HCEC 1CT (cell line): ENCODE measurements at places on chromosomes 1 and 21.

GRCh38 chr1:154720328-154721297, 112.6 kb upstream of the ADAR start:
- DNase-seq, result no peak

DNA sequence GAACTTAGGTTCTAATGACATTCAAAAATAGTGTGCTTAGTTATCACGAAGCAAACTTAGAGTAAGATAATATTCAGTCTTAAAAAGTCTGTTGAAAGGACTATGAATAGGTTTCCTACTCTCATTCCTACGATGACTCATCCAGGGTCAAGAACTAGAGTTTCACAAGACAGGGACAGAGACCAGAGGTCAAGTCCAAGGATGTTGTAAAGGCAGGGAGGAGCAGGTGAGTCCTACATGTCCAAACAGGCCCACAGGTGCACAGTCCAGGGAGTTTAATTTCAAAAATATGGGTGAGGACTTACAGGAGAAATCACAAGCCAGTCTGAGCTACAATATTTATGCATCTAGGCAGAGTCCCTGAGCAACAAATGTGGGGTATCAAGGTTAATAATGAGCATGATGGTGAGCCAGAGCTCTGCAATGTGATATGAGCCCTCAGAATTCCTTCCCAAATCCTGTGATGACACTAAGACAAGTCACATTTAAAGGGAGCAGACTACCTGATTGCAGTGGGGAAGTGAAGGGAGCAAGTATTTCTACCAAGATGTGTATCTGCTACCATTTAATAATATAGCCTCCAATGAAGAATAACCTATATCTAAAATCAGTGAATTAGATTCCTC, 100.0 kb upstream of the NRIP1 start:
- no peak for DNase-seq

DNA sequence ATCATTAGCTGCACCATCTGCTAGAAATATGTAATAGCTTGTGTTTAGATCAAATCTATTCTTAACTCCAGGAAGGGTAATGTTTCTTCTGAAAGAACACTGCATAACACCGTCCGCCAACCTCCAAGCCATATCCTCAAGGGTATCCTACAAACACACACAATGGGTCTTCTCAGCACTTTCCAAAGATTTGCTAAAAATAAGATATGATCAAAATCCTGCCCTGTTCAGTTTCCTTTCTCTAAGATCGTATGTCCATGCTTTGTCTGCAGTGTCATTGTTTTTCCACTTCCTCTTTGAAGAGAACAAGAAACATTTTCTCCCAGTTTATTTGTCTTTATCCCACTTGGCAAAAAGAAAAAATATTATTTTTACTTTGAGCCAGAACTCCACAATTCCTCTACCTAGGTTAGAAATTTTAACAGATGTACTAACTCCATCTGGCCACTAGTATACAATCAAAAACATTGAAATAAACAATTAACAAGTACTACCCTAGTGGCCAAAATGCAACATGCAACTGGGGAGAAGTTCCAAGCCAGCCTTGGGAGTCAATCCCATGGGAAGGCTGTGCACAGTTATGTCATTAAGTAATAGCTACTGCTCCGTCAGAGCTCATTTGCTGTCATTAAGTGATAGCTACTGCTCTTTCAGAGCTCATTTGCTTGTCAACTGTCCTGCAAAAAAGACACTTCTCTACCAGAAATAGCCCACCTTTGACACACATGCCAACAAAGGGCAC, 37.8 kb downstream of the FRRS1 start:
- peak; percentile 49 for DNase-seq

DNA sequence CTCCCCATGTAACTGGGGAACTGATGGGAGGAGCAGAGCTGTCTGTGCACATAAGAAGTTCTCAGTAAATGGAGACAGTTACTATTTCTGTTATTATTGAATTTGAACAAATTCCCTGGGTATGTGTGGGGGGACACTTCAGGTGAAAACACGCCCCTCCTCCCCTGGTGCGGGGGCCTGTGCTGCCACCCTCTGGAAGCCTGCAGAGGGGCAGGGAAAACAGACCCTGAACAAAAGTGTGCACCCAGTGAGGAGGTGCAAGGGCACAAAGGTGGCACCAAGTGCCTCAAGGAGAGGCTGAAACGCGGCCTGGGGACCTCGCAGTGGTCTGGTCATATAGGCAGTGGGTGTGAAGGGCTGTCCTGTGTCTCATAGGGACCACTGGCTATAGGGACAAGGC, 18.2 kb upstream of the NADK start:
- DNase-seq, result no peak

GRCh38 chr1:169367096-169367685, 406 bp downstream of the NME7 start:
- DNase-seq, result no peak

DNA sequence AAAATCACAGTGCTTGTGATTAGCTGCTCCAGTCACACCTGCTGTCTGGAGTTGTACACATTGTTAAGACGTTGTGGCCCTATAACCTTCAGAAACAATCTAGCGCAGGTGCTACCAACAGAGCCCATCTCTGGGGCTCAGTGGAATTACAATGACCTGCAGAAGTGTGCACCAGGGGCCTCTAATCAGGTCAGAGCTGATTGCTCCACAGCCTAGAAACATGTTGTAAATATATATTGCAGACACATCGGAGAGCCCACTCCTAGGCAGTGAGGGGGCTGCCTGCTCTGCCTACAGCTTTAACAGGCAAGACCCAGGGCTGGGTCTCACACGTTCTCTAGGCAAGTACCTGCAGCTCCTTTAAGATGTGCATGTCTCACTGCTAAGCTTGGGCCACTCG, 302.0 kb downstream of the SIPA1L2 start:
- no peak for DNase-seq

DNA sequence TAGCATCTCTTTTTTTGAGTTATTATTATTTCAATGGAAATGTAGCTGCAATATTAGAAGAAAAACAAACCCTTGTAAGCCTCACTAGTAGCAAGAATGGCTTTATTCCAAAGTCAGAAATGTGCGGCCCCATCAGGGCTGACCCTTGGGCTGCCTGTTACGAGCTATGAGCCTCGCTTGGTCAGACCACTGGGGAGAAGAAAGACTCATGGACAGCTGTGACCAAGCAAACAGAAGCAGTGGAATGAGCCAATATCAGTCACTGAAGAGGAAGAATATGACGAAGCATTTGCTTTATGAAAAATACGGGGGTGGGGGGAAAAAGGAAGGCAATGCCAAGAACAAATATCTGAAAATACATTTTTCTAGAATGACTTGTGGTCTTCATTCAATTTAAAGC, 504.5 kb downstream of the LMO4 start:
- DNase-seq, result peak; percentile 4

DNA sequence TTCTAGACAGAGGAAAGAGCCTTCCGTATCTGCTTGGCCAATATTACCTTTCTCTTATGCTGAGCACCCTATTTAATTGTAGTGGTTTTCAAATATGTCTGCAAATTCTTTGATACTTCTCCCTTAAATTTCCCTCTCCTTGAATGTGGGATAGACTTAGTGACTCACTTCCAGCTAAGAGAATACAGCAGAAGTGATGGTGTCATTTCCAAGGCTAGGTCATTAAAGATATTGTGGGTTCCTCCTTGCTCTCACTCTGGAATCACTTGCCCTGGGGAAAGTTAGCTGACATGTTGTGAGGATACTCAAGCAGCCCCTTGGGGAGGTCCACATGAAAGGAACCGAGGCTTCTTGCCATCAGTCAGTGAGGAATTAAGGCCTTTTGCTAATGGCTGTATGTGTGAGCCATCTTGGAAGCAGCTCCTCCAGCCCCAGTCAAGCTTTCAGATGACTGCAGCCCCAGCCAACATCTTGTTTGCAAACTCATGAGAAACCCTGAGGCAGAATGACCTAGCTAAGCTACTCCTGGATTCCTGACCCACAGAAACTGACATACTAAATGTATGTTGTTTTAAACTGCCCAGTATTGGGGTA, 8.1 kb upstream of the CITED4 start:
- DNase-seq, result peak; percentile 55

- no peak for DNase-seq
These were observed 113.2 kb downstream of the NCAM2 start for GRCh38 chr21:21111309-21111920.

DNA sequence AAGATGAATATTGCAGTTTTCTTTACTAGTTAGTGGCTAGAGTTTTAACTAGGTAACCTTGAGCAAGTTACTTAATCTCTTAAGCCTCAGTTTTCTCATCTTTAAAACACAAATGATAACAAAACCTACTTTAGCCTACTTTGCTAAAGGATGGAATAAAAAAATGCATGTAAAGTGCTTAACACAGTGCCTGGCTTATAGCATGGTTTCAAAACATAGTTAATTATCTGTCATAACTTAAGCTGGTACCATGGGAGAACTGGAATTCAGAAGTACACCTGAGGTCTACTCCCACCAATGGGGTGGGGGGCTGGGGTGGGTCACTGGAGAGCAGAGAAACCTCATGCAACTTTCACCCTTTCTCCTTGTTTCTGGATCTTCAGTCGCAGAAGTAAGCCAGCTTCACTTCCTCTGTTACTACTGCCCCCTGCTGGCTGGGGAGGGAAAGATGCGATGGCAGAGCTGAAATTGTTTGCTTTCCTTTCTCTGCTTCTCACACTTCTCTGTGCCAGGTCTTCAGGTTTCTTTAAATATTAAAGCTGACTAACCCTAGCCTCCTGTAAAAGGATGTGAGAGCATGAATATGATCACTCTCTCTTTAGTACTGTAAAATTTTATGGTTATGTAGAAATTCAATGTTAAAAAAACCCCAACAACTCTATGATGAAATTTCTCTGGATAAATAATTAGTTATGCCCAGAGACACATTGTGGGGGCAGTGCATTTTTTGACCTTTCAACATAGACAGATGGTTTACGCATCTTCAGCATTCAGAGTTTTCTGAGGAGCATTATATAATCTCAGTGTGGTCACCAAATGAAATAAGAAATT, 324.2 kb downstream of the HLX start:
- DNase-seq, result peak; percentile 67

DNA sequence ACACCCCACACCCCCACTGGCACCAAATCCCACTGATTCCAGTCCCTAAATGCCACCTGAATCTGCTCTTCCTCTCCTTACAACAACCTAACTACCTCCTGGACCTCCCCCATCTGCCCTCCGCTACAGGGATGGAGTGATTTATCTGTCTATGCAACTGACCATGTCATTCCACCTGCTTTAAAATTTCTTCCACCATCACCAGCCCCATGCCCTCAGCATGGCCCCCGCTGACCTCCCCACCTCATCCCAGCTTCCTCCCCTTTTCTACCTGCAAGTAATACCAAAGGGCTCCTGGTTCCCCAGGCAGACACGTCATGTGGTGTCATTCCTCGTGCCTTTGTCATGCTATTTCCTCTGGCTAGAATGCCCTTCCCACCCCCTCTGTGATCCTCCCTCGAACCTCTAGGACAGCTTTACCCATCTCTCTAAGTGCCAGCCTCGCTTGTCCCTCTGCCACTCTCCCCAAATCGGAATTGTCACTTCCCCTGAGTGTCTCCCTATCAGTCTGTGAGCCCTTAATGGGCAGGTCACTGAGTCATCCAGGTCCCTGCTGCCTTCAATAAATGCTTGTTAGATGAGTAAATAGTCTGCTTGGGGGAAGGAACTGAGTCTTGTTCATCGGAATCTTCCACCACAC, 3.7 kb downstream of the GJB4 start:
- DNase-seq, result peak; percentile 29

- DNase-seq, result no peak
These were observed 236.3 kb downstream of the SIPA1L2 start for GRCh38 chr1:232393444-232394146.

- DNase-seq, result no peak
These were observed 291.0 kb downstream of the CHRM3 start for GRCh38 chr1:239677362-239677761.

- no peak for DNase-seq
These were observed 54.1 kb upstream of the ABCG1 start for GRCh38 chr21:42164818-42165217.

DNA sequence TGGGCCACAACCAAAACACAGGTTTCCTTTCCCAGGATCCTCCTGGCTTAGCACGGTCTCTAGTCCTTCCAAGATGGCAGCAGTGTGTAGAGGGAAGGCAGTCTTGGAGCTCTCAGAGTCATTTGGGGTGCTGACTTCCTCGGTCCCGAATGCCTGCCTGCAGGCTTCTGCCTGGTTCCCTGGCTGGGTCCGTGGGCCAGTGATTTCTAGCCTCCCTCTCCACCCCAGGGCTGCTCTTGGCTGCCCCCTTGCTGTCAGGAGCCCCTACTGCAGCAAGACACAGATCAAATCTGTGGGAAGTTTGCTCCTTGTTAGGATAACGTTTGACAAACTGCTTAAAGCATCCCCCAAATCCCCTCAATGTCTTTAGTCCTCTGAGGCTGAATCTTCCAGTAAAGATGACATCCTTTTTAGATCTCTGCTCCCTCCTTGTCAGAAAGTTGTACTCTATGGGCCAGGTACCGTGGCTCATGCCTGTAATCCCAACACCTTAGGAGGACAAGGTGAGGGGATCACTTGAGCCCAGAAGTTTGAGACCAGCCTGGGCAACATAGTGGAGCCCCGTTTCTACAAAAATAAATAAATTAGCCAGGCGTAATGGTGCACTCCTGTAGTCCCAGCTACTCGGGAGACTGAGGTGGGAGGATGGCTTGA, 272.5 kb downstream of the RRAGC start:
- DNase-seq, result peak; percentile 12

DNA sequence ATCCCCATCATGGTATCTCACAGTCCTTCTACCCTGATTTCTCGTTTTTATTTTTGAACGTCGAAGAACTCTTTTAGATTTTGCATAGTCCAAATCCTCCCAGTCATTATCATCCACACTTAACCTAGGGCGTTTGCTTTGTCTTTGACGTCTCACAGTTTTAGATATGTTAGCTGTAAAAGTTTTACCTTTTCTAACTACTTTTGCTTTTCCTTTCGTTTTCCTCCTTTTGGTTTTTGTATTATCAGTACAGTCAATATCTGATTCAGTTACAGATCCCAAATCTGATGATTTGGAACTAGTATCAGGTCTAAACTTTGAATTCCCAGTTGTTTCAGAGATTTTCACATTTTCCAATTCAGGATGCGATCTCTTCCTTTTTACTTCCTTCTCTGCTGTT, 13.1 kb upstream of the PSMG1 start:
- DNase-seq, result no peak
